ENCODE measurements at places on chromosomes 1 and 21.

- no peak for DNase-seq
These were observed 7.5 kb downstream of the C1orf198 start for GRCh38 chr1:230860617-230861384.

GRCh38 chr1:56295949-56296929 lies 283.1 kb downstream of the PLPP3 start:
- no peak for DNase-seq

DNA sequence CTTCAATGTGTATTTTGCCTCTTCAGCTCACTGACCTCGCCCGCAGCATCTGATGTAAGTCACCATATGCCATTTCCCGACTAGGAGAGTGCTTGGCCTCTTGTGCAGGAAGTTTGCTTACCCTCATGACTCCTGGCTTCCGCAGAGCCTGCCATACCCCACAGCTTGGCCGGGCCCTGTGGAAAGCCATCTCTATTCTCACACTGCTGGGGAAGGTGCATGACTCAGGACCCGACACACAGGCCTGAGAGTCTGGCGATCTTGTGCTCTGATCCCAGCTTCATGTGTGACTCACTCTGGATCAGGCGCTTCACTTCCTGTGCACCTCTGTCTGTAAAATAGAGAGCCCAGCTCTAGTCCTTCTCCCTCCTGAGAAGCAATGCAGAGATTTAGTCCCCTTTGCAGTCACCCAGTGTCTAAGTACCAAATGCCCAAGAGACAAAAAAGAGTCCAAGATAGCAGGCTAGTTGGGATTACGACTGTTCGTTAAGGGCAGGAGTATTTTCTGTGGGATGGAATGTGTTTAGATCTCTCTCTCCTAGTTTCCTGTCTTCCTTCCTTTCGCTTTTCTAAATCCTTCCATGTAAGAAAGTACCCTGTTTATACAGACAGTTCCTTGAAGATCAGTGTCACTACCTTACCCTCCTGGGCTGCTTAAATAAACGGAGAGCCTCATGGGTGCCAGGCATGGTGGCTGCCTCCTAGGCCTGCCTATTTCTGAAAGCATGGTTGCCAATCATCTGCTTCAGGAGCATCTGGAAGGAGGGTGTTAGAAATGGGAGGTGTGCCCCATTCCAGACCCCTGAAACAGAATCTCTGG lies 62.8 kb upstream of the KIF26B start:
- peak; percentile 99 for DNase-seq

GRCh38 chr1:10691740-10692125 lies 104.7 kb downstream of the CASZ1 start:
- DNase-seq = no peak

DNA sequence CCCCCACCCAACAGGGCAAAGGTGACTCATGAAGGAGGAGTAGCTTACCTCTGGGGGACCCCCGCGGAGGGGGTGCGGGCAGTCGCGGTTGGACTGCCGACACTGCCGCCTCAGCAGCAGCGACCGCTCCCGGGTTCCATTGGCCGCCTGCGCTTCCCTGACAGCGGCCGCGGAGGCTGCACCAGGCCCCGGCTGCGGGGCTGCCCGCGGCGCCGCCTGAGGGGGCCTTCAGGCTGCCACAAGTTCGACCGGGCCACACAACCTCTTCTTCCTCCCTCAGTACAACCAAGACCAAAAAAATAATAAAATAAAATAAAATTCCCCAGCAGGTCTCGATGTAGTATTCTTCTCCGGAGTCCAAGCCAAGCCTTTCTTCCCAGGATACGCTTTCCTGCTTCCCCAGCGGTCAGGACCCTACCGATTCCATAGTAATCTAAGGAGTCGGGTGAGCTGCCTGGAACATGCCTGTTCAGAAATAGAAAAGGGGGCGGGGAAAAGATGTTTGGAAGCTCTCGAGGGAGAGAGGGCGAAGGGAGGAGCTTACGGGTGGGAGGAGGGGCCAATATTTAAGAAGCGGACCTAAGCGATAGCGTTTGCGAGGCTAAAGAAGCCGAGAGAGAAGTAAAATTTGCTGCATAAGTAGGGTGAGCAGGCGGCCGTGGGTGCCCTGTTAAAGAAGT lies at the start of gene PI4KB:
TSS of gene PI4KB (minus strand) at position 194 of the 680 bp plus-strand sequence. CDS start 10,935 bp downstream, outside the sequence.
- DNase-seq = peak; percentile 97

DNA sequence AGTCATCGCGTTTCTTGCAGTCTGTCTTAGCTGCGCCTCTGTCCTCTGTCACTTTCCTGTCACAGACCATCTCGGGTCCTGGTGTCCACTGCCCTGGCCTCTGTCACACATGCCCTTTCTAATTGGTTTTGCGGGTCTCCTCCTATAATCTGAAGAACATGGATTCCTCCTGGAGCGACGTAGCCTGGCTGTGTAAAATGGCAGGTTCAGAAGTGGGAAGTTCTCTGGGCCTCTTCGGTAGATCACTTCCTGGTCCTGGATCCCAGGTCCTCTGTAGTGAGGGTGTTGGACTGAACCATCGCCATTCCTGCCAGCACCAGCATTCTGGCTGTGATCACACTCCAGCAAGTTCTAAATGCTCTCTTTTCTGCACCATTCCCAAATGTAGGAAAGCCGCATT lies 857 bp downstream of the FAM3B start:
- no peak for DNase-seq

DNA sequence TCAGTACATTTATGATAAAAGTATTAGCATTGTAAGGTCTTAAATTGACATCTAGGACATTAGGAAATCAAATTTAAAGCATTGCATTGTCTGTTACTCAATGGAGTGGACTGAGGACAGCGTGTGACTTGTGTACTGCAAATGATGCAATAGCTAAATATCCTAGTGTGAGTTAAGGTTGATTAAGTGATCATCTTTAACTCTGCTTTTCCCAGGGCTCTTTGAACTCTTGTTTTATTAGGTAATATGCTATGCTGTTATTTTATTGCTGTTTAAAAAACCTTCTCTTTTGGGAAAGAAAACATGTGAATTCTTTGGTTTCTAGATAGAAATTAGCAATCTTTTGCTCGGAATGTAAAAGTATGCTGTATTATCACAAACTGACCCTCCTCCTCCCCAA lies 38.6 kb downstream of the NFIA start:
- DNase-seq = no peak

DNA sequence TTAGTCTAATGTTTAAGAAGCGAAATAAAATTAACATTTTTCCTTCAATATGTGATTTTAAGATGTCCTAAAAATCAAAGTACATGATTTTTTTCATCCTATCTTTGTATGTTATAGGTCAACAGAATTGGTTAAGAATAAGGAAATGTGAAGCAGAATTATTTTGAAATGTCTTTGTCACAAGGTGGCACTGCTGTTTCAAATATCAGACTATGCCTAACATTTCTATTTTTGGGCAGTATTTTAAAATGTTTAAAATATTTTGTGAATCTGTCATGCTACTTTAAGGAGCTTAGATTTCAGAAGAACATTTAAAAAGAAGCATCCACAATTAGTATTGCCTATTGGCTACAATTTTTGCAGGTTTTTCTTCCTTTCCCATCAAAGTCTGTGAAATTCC lies 38.7 kb downstream of the AMY1C start:
- peak; percentile 1 for DNase-seq

GRCh38 chr1:224678168-224678567 lies 62.1 kb downstream of the CNIH3 start:
- DNase-seq = no peak

- peak; percentile 51 for DNase-seq
These were observed 111.7 kb upstream of the KCNJ6 start for GRCh38 chr21:38027901-38028498.

Measured in fibroblast of lung (primary cell).